LHCN-M2 (cell line): ENCODE measurements at places on chromosomes 5 and 9. TPM values are rescaled to one million over a fixed set of nuclear protein-coding genes. Genes with fewer than 3 reads are reported as not detected.
A peak's percentile ranks its signal among the peaks of the same experiment; 100 is the strongest.

GRCh38 chr9:133603135-133603927 is 5.9 kb downstream of the FAM163B start:
- DNase-seq: no peak

DNA sequence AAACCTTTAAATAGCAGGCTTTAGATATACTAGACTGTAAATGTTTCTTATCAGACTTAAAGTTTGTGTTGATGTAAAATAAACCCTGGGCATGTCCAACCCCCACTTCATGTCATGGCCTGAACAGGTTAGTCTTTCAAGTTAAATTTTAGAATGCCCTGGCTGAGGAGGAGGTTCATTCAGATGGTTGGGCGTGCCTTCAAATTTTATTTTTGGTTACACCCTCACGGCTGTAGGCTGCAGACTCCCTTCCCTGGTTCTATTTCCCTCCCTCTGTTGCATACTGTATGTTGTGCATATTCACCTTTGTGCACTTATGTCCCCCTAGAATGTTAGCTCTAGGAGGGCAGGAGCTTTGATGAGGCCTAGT is 5.3 kb upstream of the BICD2 start:
- DNase-seq: no peak

DNA sequence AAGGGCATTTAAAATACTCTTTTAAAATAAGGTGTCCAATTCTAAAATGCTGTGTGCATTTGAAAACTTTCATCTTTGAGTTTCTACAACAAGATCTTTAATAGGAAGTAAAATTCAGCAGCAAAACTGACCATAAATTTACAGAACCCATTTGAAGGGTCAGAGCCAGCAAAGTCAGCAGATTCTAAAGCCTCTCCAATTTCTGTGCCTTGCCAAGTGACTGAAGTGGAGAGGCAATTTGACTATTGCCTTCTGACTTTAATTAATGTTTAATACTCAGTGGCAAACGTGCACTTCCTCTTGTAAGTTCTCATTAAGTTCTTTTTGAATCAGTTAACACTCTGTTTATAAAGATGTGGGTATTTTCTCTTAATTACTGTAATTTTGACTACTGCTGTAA is 155.2 kb downstream of the BAAT start:
- DNase-seq: no peak

The PHF24 gene
- total RNA-seq: not detected in 2 replicates

- peak; percentile 49 for DNase-seq
Measured at GRCh38 chr9:86731511-86732063, 215.7 kb downstream of the GAS1 start.

GRCh38 chr5:112779531-112779930 is 41.8 kb downstream of the APC start:
- peak; percentile 77 for DNase-seq

The PDZD2 gene
- not detected in 2 replicates for total RNA-seq

DNA sequence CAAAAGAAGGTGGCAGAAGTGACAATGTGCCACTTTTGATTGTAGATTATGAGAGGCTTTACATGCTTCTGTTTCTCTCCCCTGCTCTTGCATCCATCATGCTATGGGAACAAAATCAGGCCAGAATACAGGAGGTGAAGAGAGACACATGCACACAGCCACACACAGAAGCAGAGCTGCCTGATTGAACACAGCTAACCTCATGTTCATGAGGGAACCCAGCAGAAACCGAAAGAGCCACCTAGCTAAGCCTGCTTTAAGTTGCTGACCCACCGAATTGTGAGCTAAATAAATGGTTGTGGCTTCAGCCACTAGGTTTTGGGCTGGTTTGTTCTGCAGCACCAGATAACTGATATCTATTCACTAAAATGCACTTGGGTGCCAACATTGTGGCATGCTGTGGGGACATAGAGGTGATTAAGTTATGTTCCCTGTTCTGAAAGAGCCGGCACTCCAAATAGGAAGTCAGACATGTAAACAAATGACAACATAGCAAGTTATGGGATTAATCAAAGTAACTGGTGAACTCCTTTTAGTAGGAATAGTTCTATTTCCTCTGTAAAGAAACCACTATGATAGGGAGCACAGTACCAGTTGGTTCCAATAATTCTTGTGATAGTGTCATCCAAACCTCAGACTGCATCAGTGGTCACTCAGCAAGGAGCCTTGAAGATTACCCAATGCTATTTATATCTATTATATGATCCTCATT is 93.6 kb upstream of the TNC start:
- peak; percentile 92 for DNase-seq

DNA sequence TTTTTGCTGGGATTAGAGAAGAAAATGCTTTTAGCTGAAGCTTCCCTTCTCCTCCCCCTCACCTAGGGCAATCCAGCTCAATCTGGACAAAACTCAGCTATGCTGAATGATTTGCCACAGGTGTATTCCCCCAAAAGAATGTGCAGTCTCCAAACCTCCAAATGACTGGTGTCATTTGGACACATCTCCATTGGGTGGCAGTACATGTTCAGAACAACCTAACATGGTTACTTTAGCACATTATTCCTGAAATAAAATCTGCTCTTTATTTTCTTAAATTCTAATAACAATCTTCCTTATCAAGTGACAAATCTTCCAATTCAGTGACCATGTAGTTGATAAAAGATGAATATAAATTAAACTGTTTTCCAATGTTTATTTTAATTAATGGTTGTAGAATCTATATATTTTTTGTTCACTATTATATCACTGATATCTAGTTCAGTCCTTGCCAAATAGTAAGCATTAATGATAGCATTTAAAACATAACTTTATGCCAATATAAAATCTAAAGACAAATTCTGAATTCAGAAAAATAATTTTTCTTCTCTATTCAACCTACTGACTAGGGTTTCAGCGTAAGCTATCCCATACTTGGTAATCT is 61.3 kb upstream of the MOCS2 start:
- peak; percentile 53 for DNase-seq

The GPRIN1 gene
- total RNA-seq: 11.7 and 16.2 TPM in 2 replicates

GRCh38 chr5:36928947-36929346 is 52.4 kb downstream of the NIPBL start:
- peak; percentile 87 for DNase-seq

GRCh38 chr5:61000887-61001286 is 55.9 kb downstream of the NDUFAF2 start:
- no peak for DNase-seq

DNA sequence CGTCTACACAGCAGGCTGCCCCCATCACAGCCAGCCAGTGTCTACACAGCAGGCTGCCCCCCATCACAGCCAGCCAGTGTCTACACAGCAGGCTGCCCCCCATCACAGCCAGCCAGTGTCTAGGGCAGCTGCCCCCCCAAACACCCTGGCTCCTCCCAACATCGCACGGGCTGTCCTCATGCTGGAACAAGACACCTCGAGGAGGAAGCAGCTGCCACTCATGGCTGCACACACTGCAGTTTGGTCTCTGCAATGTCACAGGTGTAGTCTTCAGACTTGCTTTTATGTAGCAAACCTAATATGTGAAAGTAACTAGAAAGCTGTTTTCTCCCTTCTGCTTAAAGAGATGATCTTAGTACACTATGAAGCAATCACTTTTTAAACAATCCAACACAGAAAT is 9.7 kb downstream of the LRRC14B start:
- no peak for DNase-seq

The TLX3 gene
- total RNA-seq: not detected in 2 replicates

DNA sequence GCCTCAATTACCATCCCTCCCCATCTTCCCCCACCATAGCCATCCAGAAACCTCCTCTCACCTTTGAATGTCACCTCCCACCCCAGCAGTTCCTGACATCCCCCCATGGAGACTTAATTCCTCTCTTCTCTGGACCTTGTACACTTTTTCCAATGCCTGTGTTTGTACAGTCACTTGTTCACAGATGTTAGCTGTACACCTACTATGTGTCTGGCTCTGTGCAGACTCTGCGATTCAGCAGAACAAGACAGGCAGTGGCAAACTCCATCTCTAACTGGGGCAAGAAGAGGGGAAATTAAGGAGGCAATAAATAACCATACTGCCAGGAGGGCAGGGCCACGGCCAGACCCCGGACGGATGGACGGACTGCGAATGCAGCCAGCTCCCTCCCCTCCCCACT is 29.8 kb upstream of the CRB2 start:
- DNase-seq: no peak

The OTP gene
- not detected in 2 replicates for total RNA-seq

- DNase-seq: no peak
Measured at GRCh38 chr5:140672455-140673186, 755 bp downstream of the DND1 start.

DNA sequence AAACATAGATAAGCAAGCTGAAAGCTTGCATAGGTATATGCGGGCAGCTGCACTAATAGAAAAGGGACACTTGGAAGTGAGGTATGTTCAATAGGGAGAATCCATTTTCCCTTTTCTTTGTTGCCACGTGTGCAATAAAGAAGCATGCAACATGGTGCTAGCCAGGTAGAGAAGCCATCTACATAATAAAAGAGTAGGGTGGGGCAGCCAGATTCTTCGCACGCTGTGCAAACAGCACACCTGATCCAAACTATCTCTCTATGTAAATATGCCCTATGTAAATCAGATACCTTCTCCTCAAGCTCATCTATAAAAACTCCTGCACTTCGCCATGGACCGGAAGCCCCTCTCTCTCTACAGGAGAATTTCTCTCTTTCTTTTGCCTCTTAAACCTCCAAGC is 91.9 kb upstream of the C9orf72 start:
- DNase-seq: no peak

DNA sequence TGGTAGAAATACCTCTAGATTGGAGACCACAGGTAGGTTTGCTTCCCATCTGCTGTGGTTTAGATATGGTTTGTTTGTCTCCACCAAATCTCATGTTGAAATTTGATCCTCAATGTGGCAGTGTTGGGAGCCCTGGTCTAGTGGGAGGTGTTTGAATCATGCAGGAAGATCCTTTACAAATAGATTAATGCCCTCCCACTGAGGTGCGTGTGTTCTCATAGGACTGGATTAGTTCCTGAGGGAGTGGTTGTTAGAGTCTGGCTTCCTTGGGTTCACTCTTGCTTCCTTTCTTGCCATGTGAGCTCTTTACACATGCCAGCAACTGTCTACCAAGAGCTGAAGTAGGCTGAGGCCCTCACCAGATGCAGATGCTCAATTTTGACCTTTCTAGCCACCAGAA is 391.1 kb upstream of the GRIA1 start:
- DNase-seq: no peak

DNA sequence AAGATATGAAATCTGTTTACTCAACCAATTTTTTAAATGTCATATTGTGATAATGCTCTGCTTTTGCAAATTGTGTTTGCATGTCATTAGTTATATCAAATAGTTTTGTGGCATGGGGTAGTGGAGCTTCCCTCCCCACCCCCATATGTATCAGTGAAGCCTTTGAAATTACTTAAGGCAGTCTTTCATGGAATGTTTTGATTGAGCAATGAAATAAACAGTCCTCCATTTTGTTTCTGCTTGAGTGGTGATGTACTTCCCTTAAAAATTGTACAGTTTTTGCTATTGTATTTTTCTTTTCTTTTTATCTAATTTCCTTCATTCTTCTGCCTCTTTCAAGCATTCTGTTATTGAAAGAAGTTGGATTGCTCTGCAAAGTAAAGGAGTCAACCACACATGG is 3.5 kb downstream of the SOWAHA start:
- no peak for DNase-seq

GRCh38 chr5:52963636-52964035 is 25.5 kb upstream of the ITGA2 start:
- no peak for DNase-seq

The ANKRD33B gene
- total RNA-seq: 0.06 and 0.46 TPM in 2 replicates

DNA sequence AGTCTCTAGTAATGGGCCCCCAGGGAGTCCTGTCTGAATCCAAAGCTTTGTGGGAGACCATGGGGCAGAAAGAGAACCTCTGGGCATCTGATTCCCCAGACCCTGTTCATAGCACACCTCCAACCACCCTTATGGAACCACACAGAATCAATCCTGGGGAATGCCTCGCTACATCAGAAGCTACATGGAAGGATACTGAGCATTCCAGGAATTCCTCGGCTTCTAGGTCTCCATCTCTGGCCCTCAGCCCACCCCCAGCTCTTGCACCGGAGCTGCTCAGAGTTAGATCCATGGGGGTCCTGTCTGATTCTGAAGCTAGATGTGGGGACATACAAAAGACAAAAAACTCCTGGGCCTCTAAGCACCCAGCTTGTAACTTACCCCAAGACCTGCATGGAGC is 28.4 kb downstream of the VCP start:
- DNase-seq: no peak

- DNase-seq: no peak
Measured at GRCh38 chr9:96343515-96344360, 39.8 kb downstream of the SLC35D2 start.

DNA sequence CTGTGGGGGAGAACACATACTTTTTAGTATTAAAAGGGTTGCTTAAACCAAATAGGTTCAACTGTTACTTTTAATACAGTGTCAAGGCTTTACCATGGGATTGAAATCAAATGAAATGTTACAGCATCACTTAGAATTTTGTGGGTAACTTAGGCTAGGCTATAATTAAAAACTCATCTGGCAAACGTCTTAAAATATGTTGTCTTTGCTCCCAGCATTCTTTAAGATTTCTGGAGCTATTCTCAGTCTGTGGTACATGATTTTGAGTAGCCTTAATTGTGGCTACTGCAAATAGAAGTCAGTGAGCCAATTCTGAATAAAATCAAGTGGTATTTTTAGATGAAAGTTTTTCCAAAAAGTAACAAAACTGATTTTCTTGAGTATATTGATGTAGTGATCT is 30.7 kb downstream of the UHRF2 start:
- DNase-seq: no peak

DNA sequence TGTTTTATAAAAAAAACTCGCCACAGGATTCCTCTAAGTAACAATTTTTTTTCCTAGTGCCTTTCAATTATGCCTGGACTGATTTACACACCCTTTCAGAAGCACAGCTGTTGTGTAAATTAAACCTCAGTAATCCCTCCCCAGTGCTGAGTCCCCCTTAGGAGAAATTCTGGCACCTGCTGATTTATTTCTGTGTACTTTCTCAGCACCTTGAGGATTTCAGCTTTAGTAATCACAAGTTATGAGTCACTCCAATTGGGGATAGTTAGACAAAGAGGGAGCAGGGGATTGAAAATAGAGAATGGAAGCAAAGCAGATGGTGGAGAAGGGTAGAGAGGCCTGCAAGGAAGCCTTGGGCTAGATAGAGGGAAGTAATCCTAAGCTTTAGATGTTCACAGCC is 171.7 kb downstream of the TTLL11 start:
- DNase-seq: peak; percentile 69

DNA sequence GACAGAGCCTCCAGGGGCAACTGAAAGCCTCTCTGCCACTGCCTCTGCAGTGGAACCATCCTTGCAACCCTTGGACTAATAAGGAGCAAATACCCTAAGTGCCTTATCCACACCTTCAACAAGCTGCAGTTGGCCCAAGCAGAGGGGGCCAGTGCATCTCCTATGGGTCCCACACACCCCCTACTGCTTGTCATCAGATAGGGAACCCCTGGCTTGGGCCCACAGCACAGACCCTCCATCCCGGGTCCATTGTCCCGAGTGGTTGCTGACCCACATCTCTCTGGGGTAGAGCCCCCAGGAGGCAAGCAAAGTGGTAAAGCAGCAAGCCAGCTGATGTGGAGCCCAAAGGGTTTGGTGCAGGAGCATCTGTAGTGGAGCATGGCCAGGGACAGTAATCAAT is 119.5 kb downstream of the PJA2 start:
- no peak for DNase-seq

GRCh38 chr5:150068071-150068470 is 18.3 kb downstream of the CSF1R start:
- DNase-seq: no peak
